ENCODE measurements at places on chromosomes 12 and 14.

DNA sequence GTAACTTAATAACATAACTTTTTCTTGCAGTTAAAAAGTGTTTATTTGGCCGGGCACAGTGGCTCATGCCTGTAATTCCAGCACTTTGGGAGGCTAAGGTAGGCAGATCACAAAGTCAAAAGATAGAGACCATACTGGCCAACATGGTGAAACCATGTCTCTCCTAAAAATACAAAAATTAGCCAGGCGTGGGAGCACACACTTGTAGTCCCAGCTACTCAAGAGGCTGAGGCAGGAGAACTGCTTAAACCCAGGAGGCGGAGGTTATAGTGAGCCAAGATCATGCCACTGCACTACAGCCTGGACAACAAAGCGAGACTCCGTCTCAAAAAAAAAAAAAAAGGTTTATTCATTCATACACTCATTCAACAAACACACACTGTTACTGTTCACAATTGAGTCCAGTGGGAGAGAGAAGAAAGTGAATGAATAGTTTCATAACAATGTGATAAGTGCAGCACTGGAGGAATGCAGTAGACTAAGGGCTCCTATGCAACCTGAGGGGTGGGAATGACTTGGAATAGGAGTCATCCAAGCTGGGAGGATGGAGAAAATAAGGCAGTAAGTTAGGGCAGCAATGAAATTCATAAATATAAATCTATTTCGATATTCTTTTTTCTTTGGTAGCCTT is 19.8 kb downstream of the DAD1 start:
- DNase-seq, result no peak

DNA sequence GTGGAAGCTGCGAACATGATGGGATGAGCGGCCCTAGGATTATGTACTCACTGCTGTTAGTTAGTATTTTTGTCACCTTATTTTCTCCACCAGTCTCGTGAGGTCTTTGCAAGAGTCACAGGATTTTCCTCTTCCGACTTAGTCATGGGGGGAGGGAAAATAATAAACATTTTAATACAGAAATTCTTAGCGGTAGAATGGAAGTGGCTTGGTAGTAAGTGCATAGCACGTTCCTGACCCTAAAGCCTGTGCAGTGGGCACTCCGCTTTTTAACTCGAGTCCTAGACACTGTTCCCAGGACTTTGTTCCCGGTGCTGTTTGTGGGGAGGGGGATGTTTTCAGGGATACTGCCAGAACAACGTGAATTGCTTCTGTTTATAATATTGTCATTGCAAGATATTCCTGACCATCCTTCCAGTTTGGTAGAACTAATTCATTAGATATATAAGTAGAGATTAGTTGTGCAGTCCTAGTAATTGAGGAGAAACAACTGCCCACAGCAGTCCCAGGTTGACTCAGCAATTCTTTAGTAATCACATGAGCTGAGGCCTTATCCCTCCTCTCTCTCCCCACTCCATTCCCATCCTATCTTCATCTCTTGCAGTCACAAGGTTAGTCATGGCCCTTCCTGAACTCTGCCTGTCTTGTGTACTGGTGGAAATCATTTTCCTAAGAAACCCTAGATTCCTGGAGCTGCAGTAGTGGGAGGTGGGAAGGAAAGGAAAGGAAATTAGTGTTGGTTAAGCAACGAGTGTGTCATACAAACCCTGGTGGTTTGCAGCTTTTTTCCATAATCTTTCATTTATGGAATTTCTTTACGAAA is 799 bp downstream of the SLC38A6 start:
- DNase-seq, result peak; percentile 8

DNA sequence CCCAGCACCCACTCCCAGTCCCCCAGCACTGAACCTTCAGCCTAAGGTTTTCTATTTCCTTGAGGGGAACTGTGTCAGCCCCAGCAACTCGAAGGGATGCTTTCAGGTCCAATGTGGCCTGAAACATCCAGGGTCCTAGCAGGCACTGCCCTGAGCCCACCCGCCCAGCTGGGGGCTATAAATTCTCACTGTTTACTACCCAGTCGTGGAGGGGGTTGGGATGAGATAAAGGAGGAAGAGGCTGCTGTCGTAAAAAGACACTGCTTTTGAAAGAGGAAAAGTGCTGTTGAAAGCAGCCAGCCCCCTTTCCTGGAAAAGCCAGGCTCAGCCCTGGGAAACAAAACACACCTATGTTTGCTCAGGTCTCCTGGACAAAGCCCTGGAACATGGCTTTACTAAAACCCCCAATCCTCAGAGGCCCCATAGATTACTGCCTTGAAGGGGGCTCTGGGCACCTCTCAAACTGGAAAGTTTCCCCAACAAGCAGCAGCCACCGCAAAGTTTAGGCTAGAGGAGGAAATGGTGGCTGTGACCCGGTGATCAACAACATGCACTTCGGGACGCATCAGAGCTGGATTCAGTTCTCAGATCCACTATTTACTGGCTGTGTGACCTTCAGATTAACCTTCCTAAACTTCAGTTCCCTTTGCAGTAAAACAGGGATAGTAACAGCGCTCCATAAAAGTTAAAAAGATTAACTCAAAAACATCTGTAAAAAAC is 51.0 kb downstream of the ACTN1 start:
- no peak for DNase-seq

DNA sequence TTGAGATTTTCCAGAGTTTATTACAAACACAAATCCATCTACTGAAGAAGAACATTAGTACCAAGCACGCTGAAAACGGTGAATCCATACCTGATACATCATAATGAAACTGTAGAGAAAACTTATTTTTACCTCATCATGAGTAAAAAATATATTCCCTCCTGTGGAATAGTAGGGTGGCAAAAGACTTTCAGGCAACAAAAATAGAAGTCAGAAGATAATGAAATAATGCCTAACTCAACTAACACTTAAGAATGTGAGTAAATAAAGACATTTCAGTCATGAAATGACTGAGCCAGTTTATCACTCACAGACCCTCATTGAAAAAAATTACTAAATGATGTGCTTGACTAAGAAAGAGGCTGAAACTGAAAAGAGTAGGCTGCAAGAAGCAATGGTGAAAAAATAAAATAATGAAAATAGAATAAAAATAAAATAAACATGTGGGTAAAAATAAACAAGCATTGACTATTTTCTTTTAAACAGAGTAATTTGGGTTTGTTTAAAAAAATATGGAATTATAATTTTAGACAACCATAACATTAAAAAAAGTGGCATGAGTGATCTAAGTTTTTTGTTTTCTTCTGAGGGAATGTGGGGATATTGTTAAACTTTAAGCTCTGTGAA is 148.6 kb downstream of the ASCL1 start:
- DNase-seq, result no peak

DNA sequence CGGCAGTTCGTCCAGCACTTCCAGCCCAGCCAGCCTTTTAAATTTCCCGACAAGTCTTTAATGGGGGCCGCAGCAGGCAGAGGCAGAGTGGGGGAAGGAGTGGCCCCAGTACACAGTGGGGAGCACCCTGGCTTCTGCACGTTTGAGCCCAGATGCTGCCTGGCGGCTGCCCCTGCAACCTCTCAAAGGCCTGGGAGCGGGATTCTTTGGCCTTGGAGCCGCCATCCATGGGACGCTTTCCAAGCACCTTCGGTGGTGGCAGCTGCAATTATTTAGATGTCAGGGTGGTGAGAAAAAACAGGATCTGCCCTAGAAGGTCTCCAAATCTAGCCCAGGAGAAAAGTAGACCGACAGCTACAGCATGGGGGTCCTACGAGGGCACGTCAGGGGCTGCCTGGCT is 46.0 kb downstream of the FAM222A start:
- no peak for DNase-seq

DNA sequence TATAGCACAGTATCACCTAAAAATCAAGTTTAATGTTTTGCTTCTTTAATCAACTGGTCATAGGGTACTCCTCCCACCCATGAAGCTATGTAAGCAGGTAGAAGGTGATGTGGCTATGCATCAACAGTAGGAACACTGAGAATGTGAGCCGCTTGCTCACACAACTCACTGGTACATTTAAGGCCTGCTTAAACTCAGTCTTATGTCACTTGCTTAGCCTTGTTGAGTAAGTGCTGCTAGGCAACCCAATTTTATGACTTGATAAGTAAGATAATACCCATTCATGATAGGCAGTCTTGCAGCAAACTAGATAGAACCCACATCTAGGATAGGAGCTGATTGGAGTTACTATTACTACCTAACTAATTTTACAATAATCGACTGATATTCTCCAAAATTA is 70.0 kb upstream of the BMP4 start:
- DNase-seq, result no peak

DNA sequence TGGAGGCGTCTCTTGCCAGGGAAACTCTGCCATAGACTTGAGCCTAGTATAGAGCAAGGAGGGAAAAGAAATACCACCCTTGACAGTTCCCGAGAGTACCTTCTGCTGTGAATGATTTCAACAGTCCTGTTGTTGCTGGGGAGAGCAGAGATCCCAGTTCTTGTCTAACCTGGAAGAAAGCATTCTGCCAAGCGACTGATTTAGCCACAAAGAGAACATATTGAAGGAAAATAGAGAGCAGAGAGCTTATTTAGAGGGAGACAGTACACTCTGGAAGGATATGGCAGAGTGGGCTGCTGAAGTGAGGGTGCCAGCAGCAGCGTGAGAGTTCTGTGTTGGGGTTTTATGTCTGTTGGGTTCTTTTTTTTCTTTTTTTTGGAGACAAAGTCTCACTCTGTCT is 966.9 kb upstream of the TMEM132C start:
- DNase-seq, result no peak

DNA sequence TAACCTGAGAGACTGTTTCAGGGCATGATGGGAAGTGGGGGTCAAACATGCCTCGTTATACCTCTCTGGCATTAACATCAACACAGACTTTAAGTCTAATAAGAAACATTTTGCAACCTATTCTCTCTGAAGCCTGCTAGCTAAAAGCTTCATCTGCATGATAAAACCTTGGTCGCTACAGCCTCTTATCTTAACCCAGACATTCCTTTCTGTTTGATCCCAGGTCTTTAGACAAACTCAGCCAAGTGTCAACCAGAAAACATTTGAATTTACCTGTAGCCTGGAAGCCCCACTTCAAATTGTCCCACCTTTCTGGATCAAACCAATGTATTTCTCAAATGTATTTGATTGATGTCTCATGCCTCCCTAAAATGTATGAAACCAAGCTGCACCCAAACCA is 9.1 kb downstream of the PPP2R3C start:
- no peak for DNase-seq

- DNase-seq, result no peak
Observed at GRCh38 chr12:119786539-119786938, 90.6 kb downstream of the CIT start.

DNA sequence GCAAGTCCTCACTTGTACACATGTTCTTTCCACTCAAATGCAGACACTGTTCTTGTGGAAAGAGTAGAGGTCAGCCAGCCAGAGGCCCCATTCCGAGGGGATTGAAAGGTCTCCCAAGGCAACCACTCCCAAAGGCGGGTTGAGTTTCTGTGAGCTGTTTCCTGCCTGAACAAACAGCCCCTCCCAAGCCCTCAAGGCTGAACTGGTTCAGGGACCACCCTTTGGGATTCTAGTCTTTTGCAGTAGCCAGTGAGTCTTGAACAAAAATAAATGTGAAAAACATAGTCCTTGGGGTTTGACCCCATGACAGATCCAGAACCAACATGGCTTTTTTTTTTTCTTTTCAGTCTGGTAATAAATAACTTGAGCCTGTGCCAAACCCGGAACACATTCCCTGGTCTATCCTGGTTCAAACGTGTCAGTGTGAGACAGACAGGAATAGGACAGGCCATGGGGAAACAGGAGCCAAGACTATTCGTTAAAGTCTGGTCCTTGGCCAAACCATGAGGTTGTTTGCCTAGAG is 17.6 kb upstream of the STK38L start:
- DNase-seq, result no peak

- peak; percentile 24 for DNase-seq
Observed at GRCh38 chr12:68559246-68559645, 51.5 kb upstream of the RAP1B start.

DNA sequence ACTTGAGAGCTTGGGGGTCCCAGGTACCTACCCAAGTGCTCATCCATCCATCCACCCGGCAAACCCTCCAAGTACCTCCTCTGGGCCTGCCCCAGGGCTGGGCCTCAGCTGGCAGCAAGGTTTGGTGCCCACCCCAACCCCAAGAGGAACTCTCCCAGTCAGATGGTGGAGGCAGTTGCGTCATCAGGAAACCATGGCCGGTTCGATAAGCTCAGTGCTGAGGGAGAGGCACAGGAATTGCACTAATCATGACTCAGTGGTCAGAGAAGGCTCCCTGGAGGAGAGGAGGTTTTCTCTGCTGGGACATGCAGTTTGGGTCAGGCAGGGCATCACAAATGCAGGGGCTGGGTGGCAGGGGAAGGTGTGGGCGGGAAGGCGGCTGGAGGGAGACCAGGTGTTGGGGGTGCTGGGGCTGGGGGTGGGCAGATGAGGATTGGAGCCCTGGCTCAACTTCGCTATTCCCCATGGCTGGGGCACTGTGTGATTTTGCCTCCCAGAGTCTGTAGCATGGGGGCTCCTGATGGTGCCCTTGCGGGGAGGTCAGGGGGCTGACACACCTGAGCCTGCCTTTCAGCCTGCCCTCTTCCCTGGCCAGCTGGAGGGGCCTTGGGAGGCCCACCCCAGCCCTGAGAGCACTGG is 32.2 kb downstream of the SH2B3 start:
- peak; percentile 87 for DNase-seq

DNA sequence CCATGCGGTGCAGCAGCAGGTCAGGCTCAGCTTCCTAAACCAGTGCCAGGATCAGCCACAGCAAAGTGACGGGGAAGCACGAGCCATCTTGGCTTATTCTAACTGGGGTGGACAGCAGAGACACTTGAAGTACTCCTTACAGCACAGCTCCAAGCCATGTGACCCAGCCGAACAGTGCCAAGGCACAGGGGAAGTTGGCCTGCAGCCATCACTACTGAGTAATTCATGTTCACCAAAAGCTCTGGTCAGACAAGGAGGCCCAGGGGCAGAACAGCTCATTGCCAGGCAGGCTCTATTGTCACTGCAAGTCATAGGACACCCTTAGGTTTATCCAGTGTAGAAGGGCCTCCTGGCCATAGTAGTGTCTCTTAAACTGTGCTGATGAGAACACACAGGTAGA is 23.4 kb upstream of the SLC35F4 start:
- peak; percentile 2 for DNase-seq

GRCh38 chr12:118617611-118618450 is 241.5 kb downstream of the SUDS3 start:
- no peak for DNase-seq

DNA sequence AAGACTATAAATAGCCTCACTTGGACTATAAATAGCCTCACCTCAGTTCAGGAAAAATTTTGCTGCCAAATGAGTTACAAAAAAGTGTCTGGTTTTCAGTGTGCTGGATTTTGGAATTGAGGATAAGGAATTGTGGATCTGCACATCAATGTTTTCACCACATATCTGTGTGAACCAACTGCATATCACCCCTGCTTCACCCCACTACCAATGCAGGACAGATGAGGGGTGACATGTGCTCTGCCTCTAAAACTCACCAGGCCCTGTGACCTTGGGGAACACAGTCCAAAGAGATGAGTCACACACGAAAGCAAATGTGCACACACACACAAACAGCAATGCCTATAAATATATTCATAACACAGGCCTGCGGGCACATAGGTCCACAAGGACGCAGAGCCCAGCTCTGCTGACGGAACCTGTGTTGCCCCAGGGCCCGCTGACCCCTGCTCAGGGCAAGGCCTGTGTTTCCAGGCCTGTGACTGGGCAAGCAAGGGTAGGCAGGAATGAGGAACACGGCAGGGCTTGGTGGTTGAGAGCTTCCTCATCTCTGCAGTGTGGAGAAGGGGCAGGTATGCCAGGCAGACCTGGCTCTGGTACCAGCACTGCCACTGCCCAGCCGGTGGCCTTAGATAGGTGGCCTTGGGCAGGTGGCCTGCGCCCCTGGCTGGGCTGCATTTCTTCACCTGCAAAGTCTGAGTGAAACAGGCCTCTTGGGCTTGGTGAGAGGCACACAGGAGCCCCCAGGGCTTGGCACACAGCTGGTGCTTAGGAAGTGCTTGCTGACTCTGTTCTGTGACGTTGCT is 82.4 kb downstream of the ARL6IP4 start:
- peak; percentile 76 for DNase-seq
